Subcutaneous preadipocyte (primary cell): ENCODE measurements at places on chromosomes 3 and 15. TPM values are rescaled to one million over a fixed set of nuclear protein-coding genes. Genes with fewer than 3 reads are reported as not detected.

Gene ACOX2
- total RNA-seq, result 13.1 and 28.7 TPM in 2 replicates

Gene ACTR8
- total RNA-seq, result 24.6 and 25.6 TPM in 2 replicates

Gene C3orf49
- not detected in 2 replicates for total RNA-seq

Gene RBM15B
- 30.5 and 41.2 TPM in 2 replicates for total RNA-seq
